ENCODE measurements at places on chromosomes 7 and 10.

DNA sequence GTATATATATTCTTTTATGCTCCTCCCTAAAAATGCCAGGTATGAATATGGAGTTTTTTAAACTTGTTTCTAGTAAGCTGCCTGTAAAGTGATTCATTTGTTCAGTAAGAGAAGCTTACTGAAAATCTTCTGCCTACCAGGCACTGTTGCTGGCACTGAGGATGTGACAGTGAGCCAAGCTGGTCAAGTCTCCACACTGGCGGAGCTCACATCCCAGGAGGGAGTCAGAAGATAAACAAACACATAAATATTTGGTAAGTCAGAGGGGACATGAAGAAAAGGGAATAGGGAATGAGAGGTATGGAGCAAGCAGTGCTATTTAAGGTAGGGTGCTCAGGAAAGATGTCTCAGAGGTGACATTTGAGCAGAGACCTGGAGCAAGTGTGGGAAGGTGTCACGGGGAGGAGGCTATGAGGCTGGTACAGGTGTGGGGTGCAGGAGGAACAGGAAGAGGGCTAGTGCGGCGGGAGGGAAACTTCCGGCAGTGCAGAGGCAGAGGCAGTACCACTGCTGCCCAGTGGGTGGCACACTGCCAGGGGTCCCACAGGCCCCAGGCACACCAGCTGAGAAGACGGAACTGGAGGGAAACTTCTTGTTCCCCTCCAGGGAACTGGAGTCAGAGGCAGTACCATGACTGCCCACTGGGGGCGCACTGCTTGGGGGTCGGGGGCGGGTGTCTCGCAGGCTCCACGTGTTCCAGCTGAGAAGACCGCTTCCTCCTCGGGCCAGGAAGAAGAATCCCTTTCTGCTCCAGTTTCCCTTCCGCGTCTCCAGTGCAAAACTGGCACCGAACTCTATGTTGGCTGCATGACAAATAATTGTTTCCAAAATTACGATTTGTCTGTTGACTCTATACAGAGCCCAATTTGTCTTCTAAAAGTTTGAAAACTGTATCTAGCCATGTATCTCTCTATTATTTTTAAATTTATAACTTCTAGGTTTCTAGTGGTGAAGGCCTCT is 161.0 kb downstream of the TEX36 start:
- no peak for DNase-seq

DNA sequence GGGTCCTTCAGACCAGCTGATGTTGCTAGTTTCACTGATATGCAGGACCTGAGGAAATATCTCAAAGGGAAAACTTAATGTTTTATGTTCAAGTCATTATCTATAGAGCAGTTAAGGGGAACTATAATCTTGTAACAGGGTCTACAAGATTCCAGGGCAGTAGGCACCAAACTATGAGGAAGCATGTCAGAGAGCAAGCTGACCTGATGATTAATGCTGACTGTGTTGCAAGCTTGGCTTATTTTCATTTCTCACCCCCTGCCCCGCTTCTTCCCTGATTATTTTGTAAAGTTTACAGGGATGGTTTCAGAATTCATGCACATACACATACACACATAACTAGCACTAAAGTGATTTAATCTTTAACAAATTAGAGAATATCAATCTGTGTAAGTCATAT is 84.3 kb upstream of the CACNA2D1 start:
- DNase-seq = no peak

DNA sequence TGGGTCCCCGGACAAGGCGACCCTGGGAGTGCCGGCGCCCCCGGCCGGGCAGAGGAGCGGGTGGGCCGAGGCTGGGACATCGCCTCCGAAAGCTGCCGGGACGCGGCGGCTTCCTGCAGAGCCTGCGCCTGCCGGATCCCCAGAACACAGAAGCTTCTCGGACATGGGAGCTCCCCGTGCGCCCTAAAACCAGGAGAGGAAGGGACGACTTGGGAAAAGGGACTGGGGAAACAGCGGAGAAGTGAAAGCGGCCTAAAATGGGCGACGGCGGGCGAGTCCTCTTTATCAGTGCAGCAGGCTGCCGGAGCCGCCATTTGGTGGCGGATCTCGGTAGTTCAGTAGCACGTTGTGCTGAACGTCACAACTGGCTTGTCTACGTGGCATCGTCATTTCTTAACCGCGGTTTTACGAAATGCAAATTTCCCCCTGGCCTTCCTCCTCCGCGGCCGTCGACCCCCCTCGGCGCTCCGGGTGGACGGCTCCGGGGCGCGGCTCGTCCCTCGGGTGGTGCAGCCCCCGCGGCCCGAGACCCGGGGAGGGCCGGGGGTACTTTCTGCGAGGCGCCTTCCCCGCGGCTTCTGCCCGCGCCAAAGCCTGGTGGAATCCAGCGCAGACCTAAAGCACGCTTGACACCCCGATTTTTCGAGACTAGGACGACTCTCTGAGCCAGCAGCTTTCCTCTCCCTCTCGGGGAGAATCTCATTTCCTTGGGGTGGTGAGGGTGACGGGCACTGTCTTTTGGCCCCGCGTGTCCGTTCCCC is 9.9 kb upstream of the SPAG6 start:
- no peak for DNase-seq

DNA sequence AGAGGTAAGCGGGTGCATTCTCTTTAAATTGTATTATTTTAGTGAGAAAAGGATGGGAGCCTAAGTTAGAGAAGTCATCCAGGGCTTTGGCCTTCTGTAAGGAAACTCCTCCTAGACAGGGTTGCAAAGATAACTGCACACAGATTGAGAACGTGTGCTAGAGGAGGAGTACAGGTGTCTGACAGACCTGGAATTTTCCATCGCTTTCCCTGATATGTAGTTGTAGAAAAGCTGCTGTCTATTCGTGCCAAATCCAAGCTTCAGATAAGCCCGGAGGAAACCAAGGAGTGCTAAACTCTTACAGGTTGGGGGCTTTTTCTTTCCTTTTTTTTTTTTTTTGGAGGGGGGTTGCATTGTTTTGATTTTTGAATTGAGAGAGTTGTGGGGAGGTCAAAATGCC is 23.1 kb downstream of the LRRC4 start:
- DNase-seq = no peak

DNA sequence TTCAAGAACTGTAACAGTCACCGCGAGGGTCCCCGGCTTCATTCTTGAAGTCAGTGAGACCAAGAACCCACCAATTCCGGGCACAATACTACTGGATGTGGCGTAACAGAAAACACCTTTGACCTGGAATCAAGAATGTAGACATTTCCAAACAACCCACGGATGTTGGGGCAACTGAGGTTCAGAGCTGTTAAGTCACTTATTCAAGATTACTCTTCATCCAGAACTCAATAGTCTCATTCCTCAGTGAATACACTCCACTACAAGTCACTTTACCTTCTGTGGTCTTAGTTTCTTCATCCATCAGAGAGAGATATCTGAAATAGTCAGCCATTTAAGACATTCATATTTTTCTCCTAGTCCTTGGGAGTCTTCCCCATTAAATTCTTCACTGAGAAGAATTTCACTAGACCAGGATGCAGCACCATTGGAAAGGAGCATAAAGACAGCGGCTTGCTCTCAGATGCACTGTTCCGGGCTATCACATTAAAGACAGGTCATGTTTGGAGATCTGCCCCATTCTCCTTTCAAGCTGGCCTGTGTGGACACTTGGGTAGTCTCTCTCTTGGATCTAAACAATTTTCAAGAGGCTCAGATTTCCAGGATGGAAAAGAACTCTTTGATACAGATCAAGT is 32.3 kb upstream of the ARID5B start:
- no peak for DNase-seq

- DNase-seq = no peak
These were observed 31.6 kb downstream of the MKLN1 start for GRCh38 chr7:131359136-131359776.

- DNase-seq = no peak
These were observed 159.1 kb upstream of the FEZF1 start for GRCh38 chr7:122463631-122464030.

DNA sequence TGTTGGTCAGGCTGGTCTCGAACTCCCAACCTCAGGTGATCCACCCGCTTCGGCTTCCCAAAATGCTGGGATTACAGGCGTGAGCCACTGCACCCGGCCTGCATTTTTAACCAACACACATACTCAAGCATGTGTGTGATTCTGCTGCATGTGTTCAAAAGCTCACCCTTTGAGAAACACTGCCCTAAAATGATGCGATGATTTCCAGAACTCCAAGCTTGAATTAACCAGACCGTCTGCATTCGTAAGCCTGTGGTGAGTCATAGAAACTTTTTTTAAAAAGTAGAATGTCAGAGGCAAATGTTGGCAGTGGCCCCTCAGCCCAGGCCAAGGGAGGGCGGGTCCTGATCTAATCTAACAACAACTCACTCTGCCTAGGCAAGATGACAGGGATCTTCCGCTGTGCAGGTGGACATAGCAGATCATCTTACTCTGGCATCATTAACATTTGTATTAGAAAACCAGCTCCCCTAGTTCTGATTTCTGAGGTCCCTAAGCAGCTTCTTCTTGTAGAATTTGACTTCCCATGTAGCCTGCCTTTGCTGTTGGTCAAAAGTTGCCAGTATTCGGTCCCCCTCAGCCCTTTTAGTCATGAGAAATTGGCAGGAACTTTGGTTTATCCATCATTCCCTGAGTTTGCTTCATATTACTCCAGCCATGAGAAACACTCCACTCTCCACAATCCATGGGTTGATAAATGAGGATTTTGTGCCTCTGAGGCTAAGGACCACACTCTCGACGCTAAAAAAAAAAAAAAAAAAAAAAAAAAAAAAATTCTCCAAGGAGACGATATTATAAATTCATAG is 190.4 kb downstream of the SKIDA1 start:
- DNase-seq = no peak

DNA sequence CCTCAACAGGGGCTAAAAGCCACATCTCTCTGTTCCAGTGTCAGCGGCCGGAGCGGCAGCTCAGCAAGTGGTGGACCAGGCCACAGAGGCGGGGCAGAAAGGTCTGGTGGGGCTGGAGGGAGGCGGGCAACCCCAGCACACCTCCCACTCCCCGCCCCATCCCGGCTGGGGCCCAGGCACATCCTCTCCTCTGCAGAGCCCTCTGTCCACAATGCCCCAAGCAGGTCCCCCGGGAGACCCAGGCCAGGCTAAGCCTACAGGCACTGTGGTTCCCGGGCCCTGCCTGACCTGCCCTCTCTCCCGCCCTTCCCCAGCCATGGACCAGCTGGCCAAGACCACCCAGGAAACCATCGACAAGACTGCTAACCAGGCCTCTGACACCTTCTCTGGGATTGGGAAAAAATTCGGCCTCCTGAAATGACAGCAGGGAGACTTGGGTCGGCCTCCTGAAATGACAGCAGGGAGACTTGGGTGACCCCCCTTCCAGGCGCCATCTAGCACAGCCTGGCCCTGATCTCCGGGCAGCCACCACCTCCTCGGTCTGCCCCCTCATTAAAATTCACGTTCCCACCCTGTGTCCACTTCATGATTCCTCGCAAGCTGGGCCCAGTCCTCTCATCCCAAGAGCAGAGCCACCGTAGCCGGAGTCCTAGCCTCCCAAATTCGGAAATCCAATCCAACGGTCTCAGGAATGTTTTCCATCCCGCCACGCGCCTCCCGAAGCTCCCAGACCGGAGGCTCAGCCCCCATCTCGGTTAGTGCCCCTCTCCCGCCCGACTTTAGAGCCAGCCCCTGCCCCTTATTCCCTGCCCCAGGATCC is 2.1 kb downstream of the ADIRF start:
- peak; percentile 35 for DNase-seq

DNA sequence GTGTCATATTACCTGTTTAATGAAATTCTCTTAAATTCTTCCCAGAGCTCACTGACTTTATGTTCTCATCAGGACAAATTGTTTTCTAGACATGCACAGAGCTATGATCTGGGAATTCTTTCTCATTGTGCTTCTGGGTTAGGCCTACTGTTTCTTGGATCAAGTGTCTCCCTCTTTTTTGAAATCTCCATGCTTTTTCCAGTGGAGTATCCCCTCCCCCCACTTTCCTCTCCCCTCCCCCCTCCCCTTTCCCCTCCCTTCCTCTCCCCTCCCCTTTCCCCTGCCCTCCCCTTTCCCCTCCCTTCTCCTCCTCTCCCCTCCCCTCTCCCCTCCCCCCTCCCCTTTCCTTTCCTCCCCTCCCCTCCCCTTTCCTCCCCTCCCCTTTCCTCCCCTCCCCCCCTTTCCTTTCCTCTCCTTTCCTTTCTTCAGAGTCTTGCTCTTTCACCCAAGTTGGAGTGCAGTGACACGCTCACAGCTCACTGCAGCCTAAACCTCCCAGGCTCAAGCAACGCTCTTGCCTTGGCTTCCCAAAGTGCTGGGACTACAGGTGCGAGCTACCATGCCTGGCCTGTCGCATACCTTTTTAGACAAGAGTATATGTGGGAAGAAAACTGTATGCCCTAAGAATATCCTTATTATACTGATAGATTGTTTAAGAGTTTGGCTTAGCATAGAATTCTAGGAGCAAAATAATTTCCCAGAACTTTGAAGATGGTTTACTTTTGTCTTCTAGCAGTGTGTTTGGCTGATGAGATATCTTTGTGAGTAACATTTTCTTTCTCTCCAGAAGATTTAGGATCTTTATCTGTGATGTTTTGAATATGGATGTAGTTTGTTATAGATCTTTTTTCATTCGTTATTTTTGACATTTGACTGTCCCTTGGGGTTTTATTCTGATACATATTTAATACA is 2.5 kb downstream of the DYNC2I1 start:
- no peak for DNase-seq

DNA sequence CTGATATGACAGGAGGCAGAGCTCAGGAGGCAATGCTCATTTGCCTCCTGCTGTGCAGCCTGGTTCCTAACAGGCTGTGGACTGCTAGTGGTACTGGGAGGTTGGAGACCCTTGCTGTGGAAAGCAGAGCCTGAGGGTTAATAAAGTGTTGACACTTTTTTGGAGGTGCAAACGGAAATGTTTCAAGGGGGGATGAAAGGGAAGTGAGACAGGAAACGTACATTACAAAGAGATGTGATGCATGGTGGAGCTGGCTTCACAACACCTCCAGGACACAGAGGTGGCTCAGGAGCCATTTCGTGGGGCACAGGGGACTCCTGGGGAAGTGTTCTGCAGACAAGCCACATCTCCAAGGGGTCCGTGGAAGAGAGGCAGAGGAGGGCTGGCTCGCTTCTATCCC is 137.6 kb upstream of the SVIL start:
- no peak for DNase-seq

GRCh38 chr10:131662851-131663250 is 238.0 kb upstream of the PPP2R2D start:
- no peak for DNase-seq

GRCh38 chr7:96238976-96239766 is 82.7 kb downstream of the SLC25A13 start:
- DNase-seq = no peak

DNA sequence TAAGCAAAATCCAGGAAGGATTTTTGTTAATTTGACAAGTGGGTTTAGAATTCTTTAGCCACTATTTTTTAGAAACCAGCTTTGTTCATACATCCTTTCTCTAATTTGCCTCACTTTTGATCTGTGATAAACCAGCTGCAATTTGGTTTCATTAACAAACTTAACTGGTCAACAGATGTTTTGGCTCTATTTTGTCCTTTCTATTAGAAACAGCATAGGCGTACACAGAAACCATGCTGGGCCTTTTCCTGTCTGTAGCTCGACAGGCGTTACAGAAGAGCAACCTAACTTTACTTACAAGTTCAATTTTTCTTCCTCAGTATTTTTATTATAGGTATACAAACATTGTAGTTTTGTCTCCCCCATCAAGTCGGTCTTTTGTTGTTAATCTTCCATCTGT is 28.2 kb downstream of the KAT6B start:
- DNase-seq = no peak

Measured in C1 segment of cervical spinal cord (tissue), 14 donors.